Midbrain (tissue), 1 donor: ENCODE measurements at places on chromosomes 3 and 15.

GRCh38 chr3:112085735-112086075 lies 484 bp upstream of the C3orf52 start:
- DNase-seq: no peak

- no peak for DNase-seq
Observed at GRCh38 chr15:77974416-77975331, 102.8 kb downstream of the TBC1D2B start.

GRCh38 chr3:85835857-85836440 lies 877.2 kb downstream of the CADM2 start:
- no peak for DNase-seq

DNA sequence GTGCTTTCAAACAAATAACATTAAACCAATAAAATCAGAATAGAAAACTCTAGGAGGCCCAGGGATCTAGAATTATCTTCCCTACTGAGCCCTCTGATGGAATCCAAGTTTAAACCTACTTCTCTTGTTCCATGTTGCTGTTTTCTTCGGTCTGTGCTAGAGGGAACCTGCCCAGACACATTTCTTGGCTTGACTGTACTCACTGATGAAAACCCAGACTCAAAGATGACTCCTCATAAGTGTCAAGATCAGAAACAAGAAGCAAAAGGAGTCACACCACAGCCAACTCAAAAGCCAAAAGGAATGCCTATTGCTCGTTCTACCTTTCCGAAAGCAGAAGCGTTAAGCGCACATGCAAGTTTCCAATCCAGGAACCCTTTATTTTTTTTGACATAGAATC lies 31.6 kb downstream of the SCAP start:
- no peak for DNase-seq

DNA sequence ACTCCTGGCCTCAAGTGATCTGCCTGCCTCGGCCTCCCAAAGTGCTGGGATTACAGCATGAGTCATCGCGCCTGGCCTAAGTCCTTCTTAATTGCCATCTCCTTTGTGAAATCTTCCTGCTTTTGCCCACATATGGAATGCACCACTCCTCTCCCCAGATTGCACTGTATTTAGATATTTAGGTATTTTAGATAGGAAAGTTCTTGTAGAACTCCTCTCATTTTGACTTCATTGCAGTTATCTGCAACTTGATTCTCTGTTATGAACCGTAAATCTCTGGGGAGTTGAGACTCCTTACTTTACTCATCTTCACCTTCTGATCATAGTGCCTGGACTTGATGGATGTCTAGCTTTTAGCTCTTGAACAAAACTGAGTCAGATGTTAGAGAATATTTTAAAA lies 150.7 kb downstream of the AKAP13 start:
- DNase-seq: no peak

- DNase-seq: no peak
Observed at GRCh38 chr3:12143949-12144504, 14.7 kb downstream of the TIMP4 start.

- DNase-seq: no peak
Observed at GRCh38 chr3:143060906-143061305, 58.7 kb upstream of the CHST2 start.

- DNase-seq: no peak
Observed at GRCh38 chr3:170806676-170807075, 63.3 kb downstream of the RPL22L1 start.

DNA sequence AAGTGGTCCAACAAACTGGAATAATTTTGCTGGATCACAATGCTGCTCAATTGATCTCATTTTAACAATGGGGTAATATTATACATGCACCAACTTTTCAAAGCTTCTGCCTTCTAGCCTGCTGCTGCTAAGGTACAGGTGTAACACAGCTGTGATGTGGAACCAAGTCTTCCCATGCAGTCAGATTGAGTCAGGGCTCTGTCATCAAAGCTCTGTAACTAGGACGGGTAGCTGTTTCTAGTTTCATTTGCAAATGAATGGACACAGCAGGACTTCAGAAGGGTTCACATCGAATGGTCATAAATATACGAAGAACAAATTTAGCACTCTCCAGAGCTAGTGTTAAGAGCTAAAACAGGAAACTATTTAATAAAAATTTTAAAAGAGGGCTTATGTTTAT lies 189.2 kb downstream of the USP13 start:
- no peak for DNase-seq

GRCh38 chr3:78900880-78901279 lies 866.9 kb downstream of the ROBO1 start:
- DNase-seq: no peak

- DNase-seq: no peak
Observed at GRCh38 chr3:23909341-23909740, 7.4 kb downstream of the NKIRAS1 start.

DNA sequence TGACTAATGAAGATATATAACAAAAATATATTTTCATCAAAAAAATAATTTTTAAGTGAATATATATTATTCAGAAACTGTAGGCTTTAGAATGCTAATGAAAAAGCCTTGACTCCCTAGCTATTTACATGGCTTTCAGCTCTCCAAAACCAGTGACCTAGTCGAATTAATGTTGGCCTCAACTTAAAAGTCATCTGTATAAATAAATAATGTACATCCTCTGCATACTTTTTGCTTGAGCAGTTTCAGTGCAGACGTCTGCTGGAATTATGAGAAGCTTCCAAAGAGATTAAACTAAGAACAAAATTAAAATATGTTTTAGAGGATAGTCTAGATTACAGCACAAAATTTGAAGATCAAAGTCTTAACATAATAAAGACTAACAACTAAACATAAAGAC lies 520.4 kb upstream of the ALCAM start:
- DNase-seq: no peak

DNA sequence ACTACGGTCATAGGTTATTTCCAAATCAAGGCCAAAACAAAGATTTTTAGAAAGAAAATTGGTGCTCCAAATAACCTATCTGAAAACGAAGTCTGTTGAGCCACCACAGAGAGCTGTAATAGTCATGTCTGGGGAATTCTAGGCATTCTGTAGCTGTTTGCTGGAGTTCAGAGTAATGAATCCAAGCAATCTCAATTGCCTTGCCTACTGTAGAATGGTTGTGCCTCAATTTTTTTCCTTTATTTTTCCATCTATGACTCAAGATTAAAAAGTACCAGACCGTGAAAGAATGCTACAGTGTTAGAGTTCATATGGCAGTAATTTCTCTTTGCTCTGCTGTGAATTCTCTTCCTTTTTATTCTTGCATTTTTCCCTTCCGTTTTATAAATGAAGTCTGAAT lies 1007.2 kb upstream of the ALCAM start:
- DNase-seq: no peak

GRCh38 chr3:156472684-156473083 lies 82.2 kb downstream of the SSR3 start:
- no peak for DNase-seq

DNA sequence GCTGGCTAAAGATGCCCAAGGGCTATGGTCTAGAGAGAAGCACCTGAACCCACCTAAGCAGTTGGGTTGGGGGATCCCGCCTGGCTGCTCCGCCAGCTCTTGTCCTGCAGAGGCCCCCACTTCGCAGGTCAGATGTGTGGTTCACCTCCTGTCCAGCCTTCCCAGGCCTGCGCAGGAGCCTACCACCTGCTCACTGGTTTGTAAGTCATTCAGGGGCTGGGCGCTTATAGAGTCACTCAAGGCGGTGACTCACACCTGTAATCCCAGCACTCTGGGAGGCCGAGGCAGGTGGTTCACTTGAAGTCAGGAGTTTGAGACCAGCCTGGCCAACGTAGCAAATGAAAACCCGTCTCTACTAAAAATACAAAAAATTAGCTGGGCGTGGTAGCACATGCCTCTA lies 3.9 kb upstream of the FURIN start:
- no peak for DNase-seq

DNA sequence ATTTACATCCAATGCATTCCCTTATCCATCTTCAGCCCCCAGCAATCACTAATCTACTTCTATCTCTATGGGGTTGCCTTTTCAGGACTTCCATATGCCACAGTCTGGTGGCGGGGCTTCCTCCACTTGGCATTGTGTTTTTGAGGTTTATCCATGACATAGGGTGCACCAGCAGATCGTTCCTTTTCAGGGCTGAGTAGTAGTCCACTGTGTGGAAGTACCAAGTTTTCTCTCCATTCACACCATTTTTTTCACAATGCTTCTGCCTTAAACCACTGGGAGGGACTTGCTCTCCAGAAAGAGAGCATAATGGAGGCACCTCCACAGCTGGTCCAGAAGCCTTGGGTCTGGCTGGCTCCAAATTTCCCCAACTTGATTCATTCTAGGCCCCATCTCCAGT lies 144.0 kb upstream of the IQSEC1 start:
- no peak for DNase-seq

- no peak for DNase-seq
Observed at GRCh38 chr3:15023249-15023648, 41.9 kb downstream of the MRPS25 start.

GRCh38 chr3:171018156-171018935 lies 8.2 kb downstream of the SLC2A2 start:
- no peak for DNase-seq

DNA sequence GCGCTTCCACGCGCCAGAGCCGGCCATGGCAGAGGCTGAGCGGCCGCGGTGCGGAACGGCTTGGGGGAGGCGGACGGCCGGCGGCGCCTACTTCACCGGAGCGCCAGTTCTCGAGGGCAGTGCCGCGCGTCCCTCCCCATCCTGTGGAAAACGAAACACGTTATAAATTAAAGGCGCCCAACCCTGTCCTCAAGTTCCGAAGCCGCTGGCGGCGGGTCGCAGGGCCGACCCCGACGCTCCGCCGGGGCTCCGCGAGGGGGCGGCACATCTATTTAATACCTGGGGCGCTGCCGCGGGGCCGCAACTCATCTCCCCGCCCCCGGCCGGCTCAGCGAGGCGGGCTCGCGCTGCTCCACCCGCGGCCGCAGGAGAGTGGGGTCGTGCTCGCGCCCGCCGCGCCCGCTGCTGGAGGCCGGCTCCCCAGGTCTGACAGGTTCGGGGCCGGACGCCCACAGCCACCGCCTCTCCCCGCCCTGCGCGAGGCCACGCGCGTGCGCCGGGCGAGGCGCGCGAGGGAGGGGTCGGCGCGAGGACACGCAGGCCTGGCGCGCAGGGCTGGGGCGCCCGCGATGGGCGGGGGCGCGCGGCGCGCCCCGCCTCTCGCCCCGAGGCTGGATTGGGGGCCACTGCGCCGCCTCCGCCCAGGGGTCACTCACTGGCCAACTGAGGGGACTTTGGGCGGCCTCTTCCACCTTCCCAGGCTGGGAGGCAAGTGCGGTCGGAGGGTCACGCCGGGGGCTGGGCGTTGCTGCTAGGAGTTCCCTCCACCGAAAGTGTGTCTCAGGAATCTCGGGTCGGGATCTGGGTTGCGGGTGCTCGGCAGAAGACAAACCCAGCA lies at the start of gene SLC30A4:
TSS of gene SLC30A4 (minus strand) at position 428 of the 838 bp plus-strand sequence. CDS start at position 27, 401 bp downstream.
- DNase-seq: peak; percentile 82

GRCh38 chr15:71532994-71533393 lies 277.4 kb upstream of the NR2E3 start:
- no peak for DNase-seq

DNA sequence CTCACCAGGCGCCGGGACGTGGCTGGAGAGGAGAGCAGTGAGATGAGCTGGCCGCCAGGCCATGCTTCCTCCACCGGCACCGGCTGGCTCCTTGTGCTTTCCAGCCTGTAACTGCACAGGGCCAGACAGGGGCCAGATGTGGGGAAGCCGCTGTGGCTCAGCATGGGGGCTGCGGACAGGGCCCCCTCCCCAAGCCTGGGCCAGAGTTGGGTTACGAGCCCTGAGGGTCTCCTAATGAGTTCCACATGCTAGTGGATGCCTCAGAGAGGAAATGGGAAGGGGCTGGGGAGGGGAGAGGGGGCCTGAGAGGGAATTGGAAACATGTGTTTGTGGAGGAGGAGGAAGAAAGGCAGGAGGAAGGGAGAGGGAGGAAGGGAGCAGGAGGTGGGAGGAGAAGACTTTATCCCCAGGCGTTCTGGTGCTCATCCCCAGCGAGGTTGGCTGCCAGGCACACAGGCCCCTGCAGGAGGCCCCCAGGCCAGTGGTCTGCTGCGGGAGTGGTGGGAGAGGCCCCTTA lies 11.7 kb upstream of the DUSP7 start:
- no peak for DNase-seq

DNA sequence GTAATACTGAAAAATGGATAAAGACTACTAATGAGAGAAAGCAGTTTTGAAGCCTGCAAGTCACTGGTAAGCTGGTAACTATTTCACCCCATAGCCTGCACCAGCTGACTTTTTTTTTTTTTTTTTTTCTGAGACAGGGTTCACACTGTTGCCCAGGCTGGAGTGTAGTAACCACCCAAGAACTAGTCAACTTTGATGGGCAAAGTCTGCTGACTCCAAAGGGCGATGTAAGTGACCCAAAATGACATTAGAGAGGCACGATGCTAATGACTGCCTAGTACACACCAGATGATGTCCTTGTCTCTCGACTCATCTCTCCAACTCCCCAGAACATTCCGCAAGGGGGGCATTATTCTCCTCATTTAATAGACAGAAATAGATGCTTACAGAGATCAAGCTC lies 12.9 kb upstream of the TMEM41A start:
- DNase-seq: no peak

DNA sequence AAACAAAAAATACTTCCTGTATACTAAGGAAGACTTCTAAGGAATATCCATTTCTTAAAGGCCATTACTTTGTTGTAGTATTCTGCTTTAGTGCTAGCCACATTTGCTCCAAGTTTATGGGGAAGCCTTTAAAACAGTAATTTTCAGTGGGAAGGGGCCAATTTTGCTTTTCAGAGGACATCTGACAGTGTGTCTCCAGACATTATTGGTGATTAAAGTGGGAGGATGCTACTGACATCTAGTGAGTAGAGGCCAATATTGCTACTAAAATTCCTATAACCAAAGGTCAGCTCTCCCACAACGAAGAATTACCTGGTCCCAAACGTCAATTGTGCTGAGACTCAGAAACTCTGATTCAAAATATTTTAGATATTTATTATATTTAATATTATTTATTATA lies 24.8 kb downstream of the SLC28A2 start:
- peak; percentile 54 for DNase-seq

GRCh38 chr3:124664804-124665203 lies 65.4 kb upstream of the UMPS start:
- DNase-seq: no peak

- no peak for DNase-seq
Observed at GRCh38 chr15:68028888-68029207, 25.3 kb upstream of the PIAS1 start.

DNA sequence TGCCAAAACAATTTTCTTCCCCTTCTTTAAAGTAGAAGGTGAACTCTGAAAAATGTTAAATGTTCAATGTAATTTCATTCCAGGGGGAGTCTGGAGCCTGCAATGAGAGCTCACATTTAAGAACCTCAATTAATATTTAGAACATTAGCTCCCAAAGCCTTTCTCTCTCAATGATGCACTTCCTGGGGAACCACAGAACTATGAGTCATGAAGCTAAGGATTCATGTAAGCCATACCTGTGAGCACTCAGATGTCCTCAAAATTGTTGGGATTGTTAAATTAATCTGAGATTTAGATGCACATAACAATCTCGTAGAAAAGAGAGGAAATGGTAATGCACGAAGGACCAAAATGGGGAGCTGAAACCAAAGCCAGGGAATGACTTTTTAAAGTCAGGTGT lies 244.2 kb upstream of the LRIG1 start:
- DNase-seq: no peak

DNA sequence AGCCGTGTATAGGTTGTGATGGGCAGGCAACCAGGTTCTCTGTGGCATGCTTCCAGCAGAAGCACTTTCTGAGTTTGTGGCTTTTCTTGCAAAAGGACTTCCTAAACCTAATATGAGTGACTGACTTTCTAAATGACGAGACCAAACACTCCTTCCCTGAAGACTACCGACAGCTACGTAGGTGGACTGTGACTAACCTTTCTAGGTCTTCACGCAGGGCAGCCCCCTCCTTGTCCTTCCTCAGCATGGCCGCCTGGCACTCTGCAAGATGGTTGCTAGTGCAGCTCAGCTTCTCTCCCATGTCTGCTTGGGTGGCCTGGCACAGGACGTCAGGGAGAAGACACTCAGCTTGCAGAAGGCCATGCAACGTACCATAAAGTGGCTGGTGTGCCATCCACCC lies 20.9 kb downstream of the CXCR6 start:
- no peak for DNase-seq
